Natural killer cell (primary cell): ENCODE measurements at places on chromosomes 6 and 20. TPM values are rescaled to one million over a fixed set of nuclear protein-coding genes. Genes with fewer than 3 reads are reported as not detected.

Gene SLC25A27
- total RNA-seq: not detected

Gene SLC22A3
- total RNA-seq: not detected

Gene HEY2
- total RNA-seq: 0.93 TPM

DNA sequence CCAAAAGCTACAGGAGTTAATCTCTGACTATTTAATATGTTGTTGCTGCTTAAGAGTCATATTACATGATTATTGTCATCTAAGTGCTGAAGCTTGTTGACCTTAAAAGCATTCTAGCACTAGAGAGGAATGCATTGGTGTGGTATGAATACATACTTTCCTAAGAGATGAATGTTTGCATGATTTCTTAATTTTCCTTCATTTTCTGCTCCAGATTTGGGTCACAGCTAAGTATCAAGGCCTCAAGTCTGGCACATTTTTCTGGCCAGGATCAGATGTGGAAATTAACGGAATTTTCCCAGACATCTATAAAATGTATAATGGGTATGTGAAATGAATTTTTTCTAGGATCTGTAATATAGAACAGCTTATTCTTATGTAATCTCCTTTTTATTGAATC is 53.6 kb downstream of the ENPP1 start:
- no peak overlapping the region for H3K27ac ChIP-seq
- no peaks in the 10 kb centered on the region for H3K27me3 ChIP-seq
- H3K4me1 ChIP-seq: no peaks in the 10 kb centered on the region
- no peak overlapping the region for H3K4me3 ChIP-seq

DNA sequence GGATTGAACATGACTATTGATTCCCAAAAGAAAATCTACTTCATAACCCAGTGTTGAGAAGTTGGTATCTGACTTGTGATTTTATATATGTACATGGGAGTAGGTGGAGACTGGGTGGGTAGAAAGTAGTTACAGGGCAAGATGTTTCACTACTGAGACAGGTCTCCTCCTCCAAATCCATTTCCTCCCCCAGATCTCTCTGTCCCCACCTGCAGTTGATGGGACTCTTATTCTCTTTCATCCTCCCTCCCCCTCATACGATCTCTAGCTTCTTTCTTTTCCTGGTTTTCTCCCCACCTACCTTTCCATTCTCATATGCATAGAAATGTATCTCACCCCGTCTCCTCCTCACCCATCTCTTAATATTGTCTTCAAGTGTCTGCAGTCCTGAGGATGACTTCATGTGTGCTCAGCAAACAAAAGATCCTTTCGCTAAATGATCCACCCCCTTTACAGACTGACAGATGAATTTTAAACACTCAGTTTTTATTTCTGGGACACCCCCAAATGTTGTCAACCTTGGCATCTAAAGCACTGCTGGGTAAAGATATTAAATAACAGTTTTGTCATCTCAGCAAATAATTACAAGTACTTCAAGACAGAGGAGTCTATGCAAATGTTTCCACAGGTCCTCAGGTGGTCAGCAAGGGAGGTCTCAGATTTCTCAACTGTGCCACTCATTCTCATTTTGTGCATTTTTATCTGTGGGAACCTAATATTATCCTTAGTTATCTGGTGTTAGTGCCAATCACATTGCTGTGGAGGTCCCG is 18.7 kb upstream of the HECA start:
- H3K27me3 ChIP-seq: no peaks in the 10 kb centered on the region
- DNase-seq: no peak
- H3K4me1 ChIP-seq: peaks cover 15% of the 10 kb centered on the region
- H3K27ac ChIP-seq: no peak overlapping the region
